Stimulated activated CD8-positive, alpha-beta memory T cell treated with anti-CD3 and anti-CD28 coated beads, Interleukin-4, amount 100 ng/mL, for 1 hour (primary cell): ENCODE measurements at places on chromosomes 5 and 9.

DNA sequence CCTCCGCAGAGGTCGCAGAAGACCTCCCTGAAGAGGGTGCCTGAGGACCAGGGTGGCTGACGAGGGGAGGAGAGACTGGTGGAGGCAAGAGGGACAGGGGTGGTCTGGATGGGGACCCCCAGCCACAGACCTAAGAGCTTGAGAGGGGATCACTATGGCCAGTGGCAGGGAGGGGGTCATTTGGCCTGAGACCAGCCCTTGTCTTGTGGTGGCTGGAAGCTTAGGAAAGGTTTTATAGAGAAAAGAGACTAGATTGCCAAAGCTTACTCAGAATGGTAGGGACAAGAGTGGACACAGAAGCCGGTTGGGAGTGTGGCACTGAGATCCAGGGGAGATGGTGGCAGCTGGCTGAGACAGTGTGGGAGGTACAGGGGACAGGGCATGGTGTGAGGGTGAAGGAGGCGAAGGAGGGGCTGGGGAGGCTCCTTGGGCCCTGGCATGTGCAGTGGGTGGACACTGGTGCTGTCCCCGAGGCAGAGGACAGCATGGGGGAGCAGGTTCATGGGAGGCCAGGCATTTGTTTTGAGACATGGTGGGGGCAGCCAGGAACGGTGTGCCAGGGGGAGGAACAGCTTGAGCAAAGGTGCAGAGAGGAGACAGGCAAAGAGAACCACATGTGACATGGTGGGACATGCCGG is 123.0 kb downstream of the C9orf50 start:
- no peak for DNase-seq

- DNase-seq = no peak
Measured at GRCh38 chr5:154059583-154059982, 20.8 kb downstream of the MFAP3 start.

GRCh38 chr5:145056800-145057199 is 778.3 kb downstream of the PRELID2 start:
- no peak for DNase-seq

GRCh38 chr9:124050955-124051354 is 39.4 kb downstream of the LHX2 start:
- DNase-seq = no peak

DNA sequence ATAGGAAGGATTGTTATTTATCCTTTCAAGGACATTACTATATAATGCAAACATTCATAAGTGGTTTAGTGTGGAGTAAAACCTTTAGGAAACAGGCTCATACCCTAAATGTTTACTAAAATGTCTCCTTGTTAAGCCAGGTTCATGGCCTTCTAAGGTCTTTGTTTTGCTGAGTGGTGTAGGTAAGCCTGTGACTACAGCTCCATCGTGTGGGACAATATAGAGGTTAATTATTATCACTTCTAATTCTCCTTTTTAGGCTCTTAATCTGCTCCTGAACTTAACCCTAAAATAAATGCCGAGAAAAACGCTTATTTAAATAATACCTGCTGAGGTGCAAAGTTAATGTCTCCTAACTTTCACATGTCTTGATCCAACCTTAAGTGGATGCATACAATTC is 43.8 kb downstream of the SPINK5 start:
- no peak for DNase-seq
